ENCODE measurements at places on chromosomes 11 and 22.
A peak's percentile ranks its signal among the peaks of the same experiment; 100 is the strongest.

GRCh38 chr11:117915672-117916235 lies 13.4 kb downstream of the TMPRSS13 start:
- DNase-seq: no peak

DNA sequence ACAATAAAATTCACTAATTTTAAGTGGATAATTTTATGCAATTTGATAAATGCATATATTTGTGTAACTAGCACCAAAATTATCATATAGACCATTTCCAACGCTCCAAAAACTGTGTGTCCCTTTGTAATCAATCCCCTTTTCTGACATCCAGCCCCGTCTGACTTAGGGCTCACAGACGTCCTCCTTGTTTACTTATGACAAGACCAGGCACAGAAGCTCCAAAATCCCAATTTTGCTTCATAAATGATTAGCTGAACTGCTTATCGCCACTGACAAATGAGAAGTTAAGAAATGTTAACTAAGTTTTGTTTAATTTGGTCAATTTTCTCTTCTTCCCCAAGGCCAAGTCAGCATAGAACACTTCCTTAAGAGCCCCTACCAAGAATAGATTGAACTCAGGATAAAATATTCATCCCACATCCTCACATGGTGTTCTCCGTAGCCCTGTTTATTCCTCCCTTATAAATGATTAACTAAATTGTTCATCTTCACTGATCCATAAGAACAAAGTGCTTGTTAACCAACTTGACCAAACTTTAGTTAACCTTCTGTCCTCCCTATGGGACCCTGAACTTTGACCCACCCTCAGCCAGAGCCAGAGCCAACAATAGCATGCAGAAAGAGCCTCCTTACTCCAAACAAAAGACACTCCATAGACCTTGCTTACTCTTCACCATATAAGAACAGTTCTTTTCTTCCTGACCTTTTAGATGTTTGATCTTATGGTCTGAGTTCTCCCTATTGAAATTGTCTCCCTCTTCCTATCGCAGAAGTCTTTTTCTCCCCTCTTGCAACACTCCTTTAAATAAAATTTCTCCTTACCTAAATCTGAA lies 30.8 kb upstream of the GLYAT start:
- DNase-seq: no peak

DNA sequence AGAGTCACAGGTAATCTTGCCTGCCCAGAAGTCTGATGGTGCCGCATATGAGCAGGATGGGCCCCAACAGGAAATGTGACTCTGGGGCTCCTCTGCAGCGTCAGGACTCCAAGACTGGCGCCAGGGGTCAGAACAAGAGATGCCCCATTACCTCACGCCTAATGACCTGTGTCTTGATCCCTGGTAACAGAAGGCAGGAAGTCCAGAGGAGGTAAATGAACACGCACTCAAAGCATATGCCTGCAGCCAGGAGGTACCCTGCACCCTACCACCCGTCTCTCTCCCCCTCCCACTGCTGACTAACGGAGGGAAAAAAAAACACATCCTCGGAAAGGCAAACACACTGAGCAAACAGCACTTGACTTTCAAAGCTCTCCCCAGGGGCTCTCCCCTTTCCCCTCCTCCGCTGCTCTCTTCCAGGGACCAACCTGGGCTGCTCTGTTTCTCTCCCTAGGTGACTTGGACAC lies 37.3 kb downstream of the ABCC8 start:
- DNase-seq: no peak

- no peak for DNase-seq
These were observed 84.5 kb downstream of the TRAF6 start for GRCh38 chr11:36425561-36426081.

DNA sequence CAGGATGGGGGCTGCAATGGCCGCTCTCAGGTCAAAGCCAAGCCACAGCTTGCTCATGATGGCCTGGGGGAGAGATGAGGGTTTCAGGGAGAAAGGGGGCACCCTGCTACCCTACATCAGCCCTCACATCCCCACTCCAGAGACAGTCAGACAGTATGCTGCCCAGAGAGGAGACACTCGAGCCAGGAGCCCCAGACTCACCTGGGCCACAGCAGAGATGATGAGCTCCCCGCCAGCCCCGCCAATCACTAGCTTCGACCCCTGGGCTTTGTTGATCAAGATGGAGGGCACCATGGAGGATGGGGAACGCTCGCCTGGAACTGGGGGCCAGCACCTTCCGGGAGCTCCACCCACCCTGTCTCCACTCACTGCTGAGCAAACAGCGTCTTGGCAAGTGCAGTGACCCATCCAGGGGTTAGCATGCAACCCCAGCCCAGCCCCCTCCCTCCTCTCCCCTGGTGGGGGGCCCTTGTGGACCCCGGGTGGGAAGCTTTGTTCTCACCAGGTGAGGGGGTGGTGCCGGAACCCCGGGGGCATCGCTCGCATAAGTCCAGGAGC lies 19.8 kb downstream of the GGT5 start:
- no peak for DNase-seq

DNA sequence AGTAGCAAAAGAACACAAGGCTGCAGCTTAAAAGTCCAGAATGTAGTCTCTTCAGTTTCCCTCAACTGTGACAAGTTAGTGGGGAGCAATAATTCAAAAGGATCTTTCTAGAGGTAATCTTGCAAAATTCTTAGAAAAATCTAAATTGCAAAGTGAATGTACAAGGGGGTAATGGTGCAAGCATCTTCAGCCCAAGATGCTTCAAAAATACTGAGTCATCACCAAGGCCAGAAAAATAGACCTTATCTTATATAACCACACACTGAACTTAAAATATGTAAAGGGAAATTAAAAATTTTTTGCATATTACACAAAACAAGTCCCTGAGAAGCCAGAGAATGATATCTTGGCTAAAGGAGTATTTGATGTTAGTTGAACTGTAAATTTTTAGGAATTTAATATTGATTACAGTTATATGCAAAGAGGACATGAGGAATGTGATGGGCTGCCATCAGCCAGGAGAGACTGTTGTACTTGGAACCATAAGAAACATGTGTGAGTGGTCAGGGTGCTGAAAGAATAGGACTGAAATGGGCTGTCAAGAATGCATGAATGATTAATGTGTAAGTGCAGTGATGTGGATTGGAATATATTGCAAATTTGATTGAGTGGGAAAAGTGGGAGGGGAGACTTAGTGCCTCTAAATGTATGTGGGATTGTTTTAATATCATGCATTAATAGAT lies 85.7 kb upstream of the LIN7C start:
- DNase-seq: no peak

GRCh38 chr11:132064987-132065620 lies 694.7 kb downstream of the NTM start:
- DNase-seq: no peak

DNA sequence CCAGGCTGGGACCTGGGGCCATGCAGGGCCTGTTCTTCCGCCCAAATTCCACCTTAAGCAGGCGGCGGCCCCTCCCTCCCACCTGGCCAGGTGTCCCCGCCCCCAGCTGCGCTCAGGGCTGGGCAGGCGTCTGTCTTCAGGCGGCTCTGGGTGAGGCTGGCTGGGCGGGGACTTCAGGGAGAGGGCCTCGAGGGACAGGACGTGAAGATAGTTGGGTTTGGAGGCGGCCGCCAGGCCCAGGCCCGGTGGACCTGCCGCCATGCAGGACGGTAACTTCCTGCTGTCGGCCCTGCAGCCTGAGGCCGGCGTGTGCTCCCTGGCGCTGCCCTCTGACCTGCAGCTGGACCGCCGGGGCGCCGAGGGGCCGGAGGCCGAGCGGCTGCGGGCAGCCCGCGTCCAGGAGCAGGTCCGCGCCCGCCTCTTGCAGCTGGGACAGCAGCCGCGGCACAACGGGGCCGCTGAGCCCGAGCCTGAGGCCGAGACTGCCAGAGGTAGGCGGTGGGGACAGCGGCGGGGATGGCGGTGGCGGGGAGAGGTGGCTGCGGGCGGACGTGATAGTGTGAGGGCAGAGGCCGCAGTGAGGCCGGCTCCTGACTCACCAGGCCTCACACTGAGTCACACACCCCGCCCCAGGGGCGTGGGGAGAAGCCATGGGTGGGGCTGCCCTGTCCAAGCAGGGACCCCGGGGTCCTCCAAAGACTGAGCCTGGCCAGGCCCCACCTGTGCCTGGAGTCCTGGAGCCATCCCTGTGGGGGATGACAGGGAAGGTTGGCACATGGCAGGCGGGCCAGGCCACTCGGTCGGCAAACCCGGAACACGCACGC lies at the start of gene PKP3:
Gene PKP3 (plus strand): TSS at position 176 of the 824 bp plus-strand sequence. CDS start 84 bp downstream, at position 260.
- DNase-seq: no peak

GRCh38 chr11:72244361-72245262 lies 636 bp upstream of the PHOX2A start:
- no peak for DNase-seq

DNA sequence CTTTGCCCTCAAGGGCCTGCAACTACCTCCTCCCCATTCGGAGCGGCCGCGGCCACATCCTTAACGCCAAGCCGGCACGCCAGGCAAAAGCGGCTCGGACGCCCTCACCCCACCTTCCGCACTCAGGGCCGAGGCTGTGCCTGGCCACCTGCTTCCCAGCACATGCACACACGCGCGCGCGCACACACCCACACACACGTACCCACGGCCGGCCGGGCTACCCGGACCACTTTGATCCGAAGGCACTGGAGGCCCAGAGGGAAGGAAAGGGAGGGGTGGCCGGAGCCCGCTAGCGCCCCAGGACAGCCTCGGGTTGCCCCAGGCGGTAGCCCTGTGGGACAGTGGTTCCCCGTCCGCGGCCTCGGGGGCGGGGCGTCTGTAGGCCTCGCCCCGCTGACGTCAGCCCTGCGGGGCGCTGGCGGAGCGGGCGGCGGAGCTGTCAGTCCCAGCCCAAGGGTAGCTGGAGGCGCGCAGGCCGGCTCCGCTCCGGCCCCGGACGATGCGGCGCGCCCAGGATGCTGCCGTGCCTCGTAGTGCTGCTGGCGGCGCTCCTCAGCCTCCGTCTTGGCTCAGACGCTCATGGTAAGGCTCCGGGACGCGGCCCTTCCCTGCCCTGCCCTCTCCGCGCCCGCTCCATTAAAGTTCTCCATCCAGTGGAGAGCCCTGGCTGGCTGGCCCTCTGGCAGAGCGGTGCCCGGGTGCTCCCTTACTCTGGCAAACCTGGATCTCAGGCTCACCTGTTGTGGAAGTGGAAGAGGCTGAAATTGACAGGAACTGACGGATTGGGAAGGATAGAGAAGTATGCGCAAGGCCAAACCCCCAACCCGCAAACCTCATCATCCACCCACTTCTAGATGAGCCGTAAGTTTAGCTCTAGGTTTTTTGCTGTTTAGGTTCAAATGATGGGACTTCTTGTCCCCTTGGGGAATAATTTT lies at the start of gene IL10RA:
Gene IL10RA (plus strand): TSS at position 442 of the 935 bp plus-strand sequence. CDS start 74 bp downstream, at position 516.
- peak; percentile 84 for DNase-seq

- DNase-seq: no peak
These were observed 9.0 kb upstream of the MICAL3 start for GRCh38 chr22:18033204-18033998.

- no peak for DNase-seq
These were observed 2.0 kb downstream of the CREB3L1 start for GRCh38 chr11:46279126-46280099.

DNA sequence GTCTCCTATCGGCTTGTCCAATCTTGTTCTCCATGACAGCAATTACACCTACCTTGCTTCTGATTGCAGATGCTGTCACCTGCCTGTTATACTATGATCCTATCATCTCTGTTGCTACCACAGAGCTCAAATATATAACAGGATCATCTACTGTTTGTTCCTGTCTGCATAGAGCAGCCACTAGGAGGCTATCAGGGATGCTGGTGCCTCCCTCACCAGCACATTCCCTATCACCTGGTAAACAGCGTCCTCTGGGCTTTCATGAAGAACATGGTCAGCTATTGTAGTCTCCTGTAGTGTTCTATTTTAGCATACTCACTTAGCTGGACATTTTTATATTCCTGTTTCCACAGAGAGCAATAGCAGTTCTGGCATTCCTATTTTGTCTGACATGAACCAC lies 87.8 kb upstream of the FAT3 start:
- DNase-seq: no peak

DNA sequence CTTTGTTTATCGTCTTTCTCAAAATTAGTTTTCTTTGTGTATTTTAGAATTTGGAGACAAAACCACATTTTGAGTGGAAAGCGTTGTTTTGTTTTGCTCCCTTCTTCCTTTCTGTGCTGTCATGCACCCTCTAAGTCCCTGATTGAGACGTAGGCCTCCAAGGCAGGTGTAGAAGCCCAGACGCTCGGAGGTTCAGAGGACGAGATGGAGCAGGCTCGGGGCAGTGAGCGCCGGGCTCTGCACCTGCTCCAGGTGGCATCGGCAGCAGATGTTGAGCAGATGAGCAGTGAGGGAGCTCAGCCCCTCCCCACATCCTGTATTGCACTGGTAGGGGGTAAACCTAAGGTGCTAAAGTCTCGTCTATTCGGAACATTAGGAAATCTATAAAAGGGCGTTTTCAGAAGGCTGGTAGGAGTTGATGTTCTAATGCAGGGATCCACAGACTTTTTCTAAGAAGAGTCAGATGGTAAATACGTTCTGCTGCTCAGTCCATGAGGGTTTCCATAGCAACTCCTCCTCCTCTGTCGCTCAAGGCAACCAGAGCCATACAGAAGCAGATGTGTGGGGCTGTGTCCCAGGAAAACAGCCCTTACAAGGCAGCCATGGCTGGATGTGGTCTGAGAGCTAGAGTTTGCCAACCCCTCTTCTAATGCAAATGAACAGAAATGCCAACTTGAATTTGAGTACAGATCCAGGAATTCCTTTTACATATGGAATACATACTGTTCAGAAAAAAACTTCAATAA lies 724.2 kb downstream of the BRD1 start:
- DNase-seq: no peak

- DNase-seq: no peak
These were observed 63.0 kb downstream of the ARHGAP8 start for GRCh38 chr22:44815099-44816070.

GRCh38 chr11:11552529-11553087 lies 69.2 kb downstream of the GALNT18 start:
- DNase-seq: no peak

DNA sequence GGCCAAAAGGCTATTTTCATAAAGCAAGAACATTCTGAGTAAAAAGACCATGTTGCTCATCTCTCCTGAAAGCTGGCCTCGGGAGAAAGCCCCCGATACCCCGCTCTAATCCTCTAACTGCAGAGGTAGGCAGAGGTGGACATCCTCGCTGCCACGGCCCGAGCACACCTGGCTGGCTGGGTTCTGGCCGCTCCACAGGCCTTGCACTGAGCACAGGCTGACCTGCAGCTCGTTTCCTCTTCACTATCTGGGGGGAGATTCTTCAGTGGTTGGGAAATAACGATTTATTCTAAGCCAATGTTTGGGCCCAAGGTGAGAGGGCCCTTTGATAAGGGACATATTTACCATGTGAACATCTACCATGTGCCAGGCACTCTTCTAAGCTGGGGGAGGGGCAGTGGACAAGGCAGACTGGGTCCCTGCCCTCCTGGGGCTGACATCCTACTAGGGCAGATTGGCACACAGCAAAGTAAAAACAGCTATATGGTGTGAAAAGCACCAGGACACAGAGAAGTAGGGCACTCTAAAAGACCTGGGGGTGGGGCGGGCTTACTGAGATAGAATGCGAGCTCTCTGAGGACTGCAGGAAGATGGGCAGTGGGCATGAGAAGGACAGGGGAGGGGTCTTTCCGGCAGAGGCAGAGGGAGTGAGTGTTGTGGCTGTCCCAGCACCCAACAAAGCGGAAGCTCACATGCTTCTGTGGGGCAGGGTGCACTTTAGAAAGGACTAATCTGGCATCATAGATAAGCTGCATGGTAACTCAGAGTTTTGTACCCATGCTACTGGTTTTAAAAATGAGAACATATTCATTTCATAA lies 65.5 kb upstream of the ARFGAP3 start:
- DNase-seq: peak; percentile 13
